ENCODE measurements at places on chromosomes 3 and 15.

- no peak for DNase-seq
Observed at GRCh38 chr3:141457624-141458236, 29.1 kb upstream of the RASA2 start.

DNA sequence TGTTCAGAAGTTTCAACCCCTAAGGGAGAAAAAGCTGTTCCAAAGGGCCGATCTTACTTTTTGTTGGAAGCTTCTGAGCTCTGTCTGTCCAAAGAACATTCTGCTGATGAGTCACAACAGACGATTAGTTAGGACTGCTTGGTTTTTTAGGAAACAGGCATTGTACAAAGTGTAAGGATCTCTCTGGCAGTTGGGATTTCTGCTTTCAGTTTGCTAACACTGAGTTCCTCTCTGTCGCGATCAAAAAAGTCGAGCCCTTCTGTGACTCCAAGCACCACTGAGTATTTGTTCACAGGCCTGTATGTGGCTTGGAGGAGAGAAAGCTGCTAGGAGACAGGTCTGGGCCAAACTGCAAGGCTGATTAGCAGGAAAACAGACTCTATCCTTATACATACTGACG, 91.8 kb upstream of the PFN2 start:
- DNase-seq, result no peak

GRCh38 chr15:44435893-44436667, 8.7 kb downstream of the CTDSPL2 start:
- no peak for DNase-seq

DNA sequence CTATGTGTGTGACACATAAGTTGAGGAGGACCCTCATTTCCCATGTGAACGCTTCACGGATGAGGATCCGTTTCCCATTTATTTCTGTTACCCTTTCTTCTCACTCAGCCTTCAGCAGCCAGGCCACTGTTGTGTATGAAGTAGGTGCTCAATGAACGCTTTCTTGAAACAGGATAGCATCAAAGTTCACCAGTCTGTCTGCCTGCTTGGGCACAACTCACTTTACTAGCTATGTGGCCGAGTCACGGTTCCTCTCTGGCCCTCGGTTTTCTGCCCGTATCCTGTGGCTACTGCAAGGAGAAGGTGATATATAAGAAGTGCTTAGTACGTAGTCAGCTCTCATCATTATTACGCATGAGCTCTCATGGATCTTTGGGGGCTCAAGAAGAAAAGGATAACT, 22.4 kb downstream of the ACSBG1 start:
- DNase-seq, result no peak

DNA sequence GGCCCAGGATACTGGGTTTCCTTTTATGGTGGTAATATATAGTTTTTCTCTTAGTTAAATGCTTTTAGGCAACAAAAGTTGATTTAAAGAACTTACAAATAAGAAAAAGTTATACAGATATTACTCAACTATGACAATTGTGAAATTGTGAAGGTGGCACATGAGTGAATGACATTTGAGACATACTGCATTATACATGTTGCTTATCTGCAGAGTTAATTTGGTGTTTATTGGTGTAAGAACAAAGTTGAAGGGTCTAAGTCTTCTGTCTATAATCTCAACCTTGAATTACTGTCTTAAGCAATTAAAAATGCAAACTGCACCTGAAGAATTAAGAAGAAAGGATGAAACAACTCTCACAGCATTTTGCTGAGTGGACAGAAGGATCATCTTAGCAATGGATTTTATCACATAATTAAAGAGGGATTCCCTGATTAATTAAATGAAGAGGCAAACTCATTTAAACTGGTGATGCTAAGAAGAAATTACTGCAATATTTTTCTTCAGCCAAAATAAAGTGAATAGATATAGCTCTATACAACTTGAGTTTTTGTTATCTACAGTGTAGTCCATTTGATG, 298.9 kb upstream of the TGFBR2 start:
- no peak for DNase-seq

GRCh38 chr3:184717399-184717983, 5.6 kb upstream of the MAGEF1 start:
- DNase-seq, result no peak

DNA sequence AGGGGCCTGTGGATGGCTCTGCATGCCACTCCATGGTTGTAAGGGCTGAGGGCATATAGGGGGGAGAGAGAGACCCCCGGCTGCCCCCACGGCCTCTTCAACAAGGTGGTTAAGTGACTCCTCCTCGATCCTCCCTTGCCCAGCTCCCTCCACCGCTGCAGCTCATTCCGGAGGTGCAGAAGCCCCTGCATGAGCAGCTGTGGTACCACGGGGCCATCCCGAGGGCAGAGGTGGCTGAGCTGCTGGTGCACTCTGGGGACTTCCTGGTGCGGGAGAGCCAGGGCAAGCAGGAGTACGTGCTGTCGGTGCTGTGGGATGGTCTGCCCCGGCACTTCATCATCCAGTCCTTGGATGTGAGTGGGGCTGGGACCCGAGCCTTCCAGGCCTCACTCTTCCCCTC, 6.5 kb downstream of the FES start:
- DNase-seq, result no peak

DNA sequence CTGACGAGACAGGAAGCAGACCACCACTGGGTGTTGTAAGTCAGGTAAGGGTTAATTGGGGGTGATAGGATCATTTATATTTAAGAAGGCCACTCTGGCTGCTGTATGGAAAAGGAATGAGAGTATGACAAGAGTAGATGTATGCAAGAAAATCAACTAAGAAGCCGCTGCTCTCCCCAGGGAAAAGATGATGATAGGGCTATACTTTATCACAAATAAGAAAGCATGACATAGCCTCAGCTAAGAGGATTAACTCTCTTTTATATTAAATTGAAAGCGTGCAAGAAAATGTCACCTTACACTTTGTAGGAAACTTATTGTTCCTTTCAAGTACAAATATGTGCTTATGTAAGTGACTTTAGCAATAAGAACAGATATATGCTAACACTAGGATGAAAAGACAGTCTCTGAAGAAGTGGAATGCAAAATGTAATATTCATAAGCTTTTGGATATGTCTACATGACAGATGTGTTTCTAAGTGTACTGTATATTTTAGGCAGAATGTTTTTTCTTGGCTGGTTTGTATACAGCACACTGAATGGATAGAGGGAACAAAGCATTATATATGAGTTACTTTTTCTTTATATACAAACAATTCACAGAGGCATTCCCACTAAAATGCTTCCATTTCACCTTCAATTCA, 8.7 kb upstream of the NDUFB4 start:
- DNase-seq, result no peak

GRCh38 chr15:68717951-68718350, 102.7 kb downstream of the ANP32A start:
- DNase-seq, result no peak

- no peak for DNase-seq
Observed at GRCh38 chr3:48023377-48023776, 7.2 kb upstream of the MAP4 start.

All from activated CD8-positive, alpha-beta memory T cell treated with anti-CD3 and anti-CD28 coated beads for 1 hour (primary cell).